GM10248 (cell line): ENCODE measurements at places on chromosomes 4 and X.
A peak's percentile ranks its signal among the peaks of the same experiment; 100 is the strongest.

GRCh38 chrX:6959006-6959405 is 188.5 kb upstream of the STS start:
- no peak for DNase-seq

DNA sequence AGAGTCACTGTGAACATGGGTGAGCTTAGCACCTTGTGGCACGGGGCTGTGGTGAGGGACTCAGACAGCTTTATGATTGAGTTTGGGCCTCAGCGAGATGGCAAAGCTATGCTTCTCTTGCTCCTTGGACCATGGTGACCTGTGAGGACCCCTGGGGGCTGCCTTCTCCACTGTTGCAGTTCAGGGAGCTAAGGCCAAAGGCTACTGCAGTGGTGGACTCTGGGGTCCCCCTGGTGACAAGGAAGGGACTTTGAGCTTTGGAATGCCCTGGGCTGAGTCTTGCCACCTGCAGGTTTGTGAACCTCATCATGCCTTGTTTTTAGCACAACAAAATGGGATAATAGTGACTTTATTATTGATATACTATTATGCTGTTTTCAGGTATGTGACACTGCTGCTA is 36.5 kb downstream of the TBL1X start:
- DNase-seq, result no peak

GRCh38 chrX:23509256-23509655 is 158.0 kb upstream of the PRDX4 start:
- no peak for DNase-seq

GRCh38 chrX:131068945-131069719 is 11.0 kb downstream of the ARHGAP36 start:
- DNase-seq, result peak; percentile 34

GRCh38 chr4:56146956-56147355 is 198.2 kb downstream of the CEP135 start:
- no peak for DNase-seq

DNA sequence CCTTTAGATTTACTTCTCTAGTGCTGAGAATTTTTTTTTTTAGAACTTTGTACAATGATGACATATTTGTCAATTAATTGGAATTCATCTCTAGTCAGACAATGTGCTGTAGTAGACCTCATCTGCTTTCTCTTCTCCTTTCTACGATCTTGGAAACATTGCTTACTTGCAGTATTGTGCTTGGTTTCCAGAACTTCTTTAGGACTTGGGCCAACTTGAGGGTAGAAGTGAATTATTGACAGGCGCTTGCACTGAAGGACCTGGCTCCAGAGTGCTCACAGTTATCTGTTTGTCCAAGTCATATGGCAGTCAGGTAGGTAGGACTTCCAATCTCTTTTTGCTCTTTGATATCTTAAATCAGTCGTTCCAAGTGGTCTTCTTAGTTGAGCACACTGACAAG is 39.6 kb downstream of the FNIP2 start:
- no peak for DNase-seq

DNA sequence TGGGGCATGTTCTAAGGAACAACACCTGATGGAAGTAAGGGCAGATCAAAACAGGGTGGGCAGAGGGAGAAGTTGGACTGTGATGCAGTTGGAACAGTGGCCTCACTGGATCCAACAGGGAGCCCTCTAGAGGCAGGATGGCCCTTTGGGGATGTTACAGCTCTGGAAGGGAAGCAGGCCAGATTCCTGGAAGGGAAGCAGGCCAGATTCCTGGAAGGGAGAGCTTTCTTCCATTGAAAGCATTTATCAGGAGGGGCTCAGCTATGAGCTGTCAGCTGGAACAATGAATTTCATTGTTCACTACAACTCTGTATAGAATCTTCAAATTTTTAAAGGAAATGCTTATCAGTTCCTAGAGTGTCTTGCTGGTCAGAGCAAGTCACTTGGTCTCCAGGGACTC is 17.7 kb downstream of the IL15 start:
- no peak for DNase-seq

DNA sequence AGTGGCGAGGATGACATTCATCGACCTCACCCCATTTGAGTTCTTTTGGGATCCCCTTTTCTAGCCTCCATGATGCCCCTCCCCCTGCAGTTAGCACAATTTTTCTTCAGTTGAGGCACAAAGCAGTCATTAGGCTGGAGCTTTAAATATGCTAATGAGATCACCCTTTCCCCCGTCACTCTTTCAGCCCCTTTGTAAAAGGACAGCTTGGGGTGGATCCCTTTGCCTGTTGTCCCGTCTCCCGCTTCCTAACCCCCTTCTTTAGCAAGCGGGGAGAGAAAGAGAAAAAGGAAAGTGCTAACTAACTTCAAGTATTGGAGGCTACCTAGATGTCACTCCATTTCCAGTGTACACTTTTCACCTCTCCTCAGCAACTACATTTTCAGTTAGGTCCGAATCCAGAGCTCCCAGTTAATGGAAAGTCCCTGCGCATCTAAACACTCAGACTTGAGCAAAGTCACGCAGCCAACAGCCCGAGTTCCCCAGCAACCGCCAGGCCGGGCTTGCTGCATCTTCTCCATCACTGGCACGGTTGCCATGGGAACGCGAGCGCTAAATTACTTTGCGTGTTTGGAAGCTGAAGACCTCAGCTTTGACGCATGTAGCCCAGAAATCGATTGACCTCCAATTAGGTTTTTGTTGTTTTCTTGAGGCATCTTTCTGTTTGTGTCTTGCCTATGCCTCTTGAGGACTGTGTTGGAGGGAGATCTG is 76.8 kb downstream of the RTL5 start:
- no peak for DNase-seq

GRCh38 chr4:8341691-8342090 is 72.1 kb downstream of the HTRA3 start:
- no peak for DNase-seq
